Foreskin fibroblast (primary cell): ENCODE measurements at places on chromosomes 5 and 9.

DNA sequence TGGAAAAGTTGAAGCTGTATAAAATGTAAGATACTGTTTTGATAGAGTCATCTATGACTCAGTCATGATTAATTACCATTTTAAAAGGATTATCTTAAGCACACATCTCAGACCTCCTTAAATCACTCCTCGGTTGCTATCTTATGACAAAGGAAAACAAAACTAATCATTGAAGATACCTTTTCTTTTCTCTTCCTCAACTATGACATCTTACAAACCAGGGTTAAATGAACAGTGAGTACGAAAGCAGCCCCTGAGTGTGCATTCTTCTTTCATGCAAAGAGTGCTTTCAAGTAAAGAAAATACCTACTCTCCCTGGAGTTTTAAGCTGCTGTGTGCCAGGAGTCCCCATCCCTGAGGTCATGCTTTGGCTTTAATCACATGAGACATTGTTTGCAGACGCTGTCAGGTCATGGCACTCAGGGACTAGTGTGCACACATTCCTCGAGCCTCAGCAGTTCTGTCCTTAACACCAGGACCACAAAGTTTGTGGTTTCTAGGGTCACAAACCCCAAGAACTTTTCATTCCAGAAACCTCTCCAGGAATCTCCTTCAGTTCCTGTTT lies 86.7 kb upstream of the ICE1 start:
- peak; percentile 41 for DNase-seq

DNA sequence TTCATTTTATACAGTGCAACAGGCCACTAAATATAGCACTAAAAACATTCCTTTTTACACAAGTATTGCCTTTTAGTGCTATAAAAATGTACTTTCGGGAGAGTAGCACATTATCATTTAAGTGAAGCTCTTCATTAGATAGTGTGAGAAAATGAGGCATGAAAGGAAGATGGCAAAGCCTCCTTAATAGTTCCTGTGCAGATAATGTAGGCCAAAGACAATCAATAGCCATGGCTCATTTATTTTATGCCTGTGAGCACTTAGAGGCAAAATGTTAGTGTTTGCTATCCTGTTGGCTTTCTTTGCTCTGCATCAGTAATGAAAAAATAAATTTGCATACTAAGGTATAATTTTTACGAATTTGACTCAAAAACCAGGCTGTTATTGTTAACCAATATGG lies 929.5 kb upstream of the C9orf72 start:
- DNase-seq = no peak

- DNase-seq = no peak
These were observed 184.2 kb upstream of the TMEM161B start for GRCh38 chr5:88452820-88453219.

DNA sequence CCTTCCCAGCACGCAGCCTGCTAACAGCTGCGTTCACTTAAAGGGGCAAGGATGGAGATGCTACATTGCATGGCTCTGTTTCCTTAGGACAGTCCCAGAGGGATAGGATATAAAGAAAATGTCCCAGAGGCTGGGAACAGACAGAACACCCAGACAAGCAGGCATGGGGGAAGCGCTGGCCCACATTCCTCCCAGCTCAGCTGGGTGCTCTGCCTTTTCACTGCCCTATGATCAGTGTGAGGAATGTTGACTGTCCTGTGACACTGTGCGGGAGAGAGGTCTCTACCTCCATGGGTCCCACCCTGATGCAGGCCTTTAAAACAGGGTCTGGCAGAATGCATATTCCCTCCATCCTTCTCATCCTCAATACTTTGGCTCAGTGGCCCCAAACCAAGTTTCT lies 459.4 kb upstream of the DMAC1 start:
- DNase-seq = no peak

DNA sequence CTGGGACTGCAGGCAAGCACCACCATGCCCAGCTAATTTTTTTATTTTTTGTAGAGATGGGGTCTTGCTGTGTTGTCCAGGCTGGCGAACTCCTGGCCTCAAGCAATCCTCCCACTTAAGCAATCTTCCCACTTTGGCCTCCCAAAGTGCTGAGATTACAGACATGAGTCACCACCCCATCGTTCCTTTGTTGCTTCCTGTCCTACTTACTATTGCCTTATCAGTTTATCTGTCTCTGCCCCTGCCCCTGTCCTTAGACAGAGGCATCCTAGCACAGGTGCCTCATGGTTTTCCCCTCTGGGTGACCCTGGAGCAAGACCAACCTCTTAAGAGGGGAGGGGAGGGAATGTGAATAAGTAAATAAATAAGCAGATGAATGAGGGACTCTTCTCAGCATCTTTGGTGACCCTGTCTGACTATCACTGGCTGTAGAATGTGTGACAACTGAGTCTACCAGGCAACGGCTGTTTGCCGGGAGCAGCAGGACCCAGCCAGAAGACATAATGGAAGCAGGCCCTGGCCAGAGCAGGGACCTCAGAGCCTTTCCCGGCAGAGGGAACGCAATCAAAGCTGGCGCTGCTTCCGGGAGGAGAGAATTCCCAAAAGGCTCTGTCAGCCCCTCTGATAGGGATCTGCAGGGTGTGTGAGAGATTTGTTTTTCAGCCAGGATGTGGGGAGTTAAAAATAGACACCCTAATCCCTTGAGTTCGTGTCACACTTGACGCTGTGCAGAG lies 43.8 kb upstream of the DAB2IP start:
- DNase-seq = no peak

GRCh38 chr5:103523319-103523718 lies 39.3 kb downstream of the NUDT12 start:
- DNase-seq = no peak

GRCh38 chr9:99368341-99369326 lies 146.6 kb downstream of the SEC61B start:
- DNase-seq = peak; percentile 76

- DNase-seq = no peak
These were observed 69.2 kb upstream of the PPP1R26 start for GRCh38 chr9:135410421-135410820.

DNA sequence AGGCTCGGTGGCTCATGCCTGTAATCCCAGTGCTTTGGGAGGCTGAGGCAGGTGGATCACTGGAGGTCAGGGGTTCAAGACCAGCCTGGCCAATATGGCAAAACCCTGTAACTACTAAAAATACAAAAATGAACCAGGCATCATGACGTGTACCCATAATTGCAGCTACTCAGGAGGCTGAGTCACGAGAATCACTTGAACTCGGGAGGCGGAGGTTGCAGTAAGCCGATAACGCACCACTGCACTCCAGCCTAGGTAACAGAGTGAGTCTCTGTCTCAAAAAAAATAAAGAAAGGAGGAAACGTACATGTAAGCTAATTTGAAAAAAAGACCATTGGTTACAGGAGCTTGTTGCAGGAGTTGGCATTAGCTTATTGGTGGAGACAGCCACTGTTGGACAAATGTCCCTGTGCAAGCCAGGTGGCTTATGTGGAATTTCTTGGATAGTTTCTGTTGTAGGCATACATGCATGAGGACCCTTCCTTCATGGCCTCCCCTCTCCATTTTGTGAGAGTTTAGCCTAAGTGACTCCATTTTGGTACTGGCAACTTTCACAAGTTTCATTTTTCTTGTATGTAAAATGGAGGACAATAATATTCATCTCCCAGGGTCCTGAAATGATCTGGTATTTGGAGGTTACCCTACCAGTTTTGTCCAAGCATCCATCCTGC lies 16.8 kb upstream of the RAB14 start:
- no peak for DNase-seq

- no peak for DNase-seq
These were observed 27.6 kb downstream of the ATP10B start for GRCh38 chr5:160824301-160825001.

GRCh38 chr9:125707472-125707804 lies 430 bp upstream of the MAPKAP1 start:
- no peak for DNase-seq

DNA sequence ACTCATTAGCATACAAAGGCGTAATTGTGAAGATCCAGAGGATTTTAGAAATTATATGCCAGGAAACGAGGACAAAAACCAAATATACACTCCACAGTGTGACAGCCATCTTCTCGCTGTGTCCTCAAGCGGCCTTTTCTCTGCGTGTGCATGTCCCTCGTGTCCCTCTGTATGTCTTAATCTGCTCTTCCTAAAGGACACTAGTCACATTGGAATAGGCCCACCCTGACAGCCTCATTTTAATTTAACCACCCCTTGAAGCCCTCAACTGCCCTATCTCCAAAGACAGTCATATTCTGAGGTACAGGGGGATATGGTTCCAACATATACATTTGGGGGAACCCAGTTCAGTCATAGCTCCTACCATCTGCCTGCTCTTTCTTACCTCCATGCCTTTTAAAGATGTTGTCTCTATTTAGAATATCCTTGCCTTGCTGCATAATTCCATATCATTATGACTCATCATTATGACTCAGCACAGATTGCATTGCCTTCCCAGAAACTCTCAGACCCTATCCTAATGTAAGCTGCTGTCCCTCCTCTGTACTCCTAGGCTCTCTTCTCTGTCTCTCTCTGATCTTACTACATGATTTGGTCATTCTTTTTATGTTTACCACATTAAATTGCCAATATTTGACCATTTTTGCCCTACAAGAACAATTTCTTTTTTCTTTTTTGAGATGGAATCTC lies 210.9 kb downstream of the AOPEP start:
- DNase-seq = peak; percentile 88

DNA sequence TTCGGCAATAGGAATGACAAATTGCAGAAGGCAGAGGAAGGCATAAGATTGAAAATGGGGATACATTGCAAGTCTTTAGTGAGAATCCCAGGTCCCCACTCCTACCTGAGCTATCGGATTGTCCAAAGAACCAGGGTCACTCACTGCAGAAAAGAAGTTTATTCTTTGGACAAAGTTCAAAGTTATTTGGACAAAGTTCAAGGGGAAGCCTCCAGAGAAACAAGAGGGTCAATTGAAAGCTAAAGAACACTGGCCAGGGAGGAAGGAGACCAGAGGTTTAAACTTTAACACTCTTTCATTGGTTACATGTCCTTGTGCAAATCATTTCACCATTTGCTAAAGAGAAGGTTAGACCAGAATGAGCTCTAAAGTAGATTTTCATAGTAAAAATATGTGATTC lies 5.2 kb upstream of the UHRF2 start:
- DNase-seq = no peak

DNA sequence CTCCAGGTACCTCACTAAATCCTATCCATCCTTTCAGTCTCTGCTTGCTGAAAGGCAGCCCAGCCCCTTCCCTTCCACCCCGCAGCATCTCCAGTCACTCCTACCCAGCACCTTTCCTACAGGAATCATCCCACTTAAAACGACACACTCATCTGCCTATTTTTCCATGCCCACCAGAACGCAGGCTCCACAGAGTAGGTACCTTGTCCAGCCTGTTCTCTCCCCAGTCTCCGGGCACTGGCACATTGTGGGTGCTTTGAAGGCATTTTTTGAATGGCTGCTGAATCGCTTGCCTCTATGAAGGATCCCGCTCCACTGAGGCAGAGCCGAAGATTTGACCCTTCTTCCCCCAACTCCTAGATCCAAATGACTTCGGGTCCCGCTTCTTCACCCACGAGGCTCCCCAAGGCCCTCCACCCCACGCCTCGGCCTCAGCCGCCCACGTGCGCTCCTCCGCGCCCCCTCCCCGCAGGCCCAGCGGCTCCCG lies 15.6 kb downstream of the LHX6 start:
- no peak for DNase-seq

DNA sequence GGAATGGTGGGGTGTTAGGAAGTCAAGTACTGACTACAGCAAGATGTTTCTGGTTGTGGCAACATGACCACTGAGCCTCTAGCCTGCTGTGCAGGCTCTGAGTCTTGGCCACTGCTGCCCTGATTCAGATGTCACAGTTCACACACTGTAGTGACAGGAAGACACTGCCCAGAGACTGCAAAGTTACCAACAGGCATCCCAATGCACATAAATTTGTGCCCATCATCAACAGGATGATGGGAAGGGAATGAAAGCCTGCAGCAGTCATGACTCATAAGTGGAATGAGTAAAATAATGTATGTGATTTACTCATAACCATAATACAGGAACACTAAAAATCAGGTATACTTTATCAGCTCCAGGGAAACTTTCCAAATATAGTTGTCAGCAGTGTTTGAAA lies 251.6 kb upstream of the HAPLN1 start:
- peak; percentile 3 for DNase-seq

DNA sequence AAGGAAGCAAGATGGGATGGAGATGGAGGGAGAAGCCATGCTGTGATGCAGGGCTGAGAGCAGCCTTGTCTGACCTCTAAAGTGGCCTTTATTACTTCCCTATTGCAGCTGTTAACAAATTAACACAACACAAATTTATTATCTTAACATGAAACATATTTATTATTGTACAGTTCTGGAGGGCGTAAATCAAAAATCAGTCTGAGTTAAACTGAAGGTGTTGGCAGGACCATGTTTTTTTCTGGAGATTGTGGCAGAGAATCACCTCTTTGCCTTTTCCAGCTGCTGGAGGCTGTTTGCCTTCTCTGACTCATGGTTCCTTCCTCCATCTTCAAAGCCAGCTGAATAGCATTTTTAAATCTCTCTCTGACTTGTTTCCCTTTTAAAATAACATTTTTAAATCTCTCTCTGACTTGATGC lies 7.2 kb upstream of the MCC start:
- DNase-seq = no peak

GRCh38 chr9:124814164-124814535 lies 37.2 kb downstream of the OLFML2A start:
- no peak for DNase-seq

DNA sequence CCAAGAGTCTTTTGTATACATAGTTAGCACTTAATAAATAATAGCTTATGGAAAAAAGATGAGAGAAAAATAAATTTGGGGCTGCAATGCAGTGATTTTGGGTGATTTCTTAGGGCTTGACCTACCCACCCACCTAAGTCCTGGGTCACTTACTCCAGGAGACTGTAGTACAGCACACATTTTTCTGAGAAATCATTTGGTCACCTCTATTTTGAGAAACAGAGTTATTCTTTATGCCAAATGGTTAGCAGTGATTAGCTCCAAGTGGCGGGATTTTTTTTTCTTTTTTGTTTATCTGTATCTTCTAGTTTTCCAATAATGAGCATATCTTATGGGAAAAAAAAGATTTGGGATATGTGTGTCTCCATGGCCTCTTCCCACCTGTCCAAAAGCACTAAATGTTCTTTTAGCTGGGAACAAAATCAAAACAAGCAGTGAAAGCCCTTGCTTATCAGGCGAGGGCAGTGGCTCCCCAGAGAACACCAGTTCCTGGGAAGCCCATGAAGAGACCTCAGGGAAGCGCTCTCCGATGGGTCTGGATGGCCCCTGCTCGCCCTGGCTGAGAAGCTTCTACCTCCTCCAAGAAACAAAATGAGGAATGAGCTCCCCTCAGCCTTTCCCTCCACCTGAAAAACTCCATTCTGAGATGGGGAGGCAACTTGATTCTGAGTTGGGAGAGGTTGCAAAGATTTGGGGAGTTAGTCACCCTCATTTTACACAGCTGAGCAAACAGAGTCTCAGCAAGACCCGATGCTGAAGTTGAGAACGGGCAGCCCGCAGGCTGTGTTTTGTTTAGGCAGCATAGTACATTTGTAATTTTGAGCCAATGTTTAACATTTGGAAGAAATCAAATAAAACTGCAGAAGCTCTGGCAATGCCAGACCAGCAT lies 69.9 kb downstream of the CYFIP2 start:
- peak; percentile 74 for DNase-seq
